Progenitor cell of endocrine pancreas (in vitro differentiated cells): ENCODE measurements at places on chromosomes 7 and 10.

DNA sequence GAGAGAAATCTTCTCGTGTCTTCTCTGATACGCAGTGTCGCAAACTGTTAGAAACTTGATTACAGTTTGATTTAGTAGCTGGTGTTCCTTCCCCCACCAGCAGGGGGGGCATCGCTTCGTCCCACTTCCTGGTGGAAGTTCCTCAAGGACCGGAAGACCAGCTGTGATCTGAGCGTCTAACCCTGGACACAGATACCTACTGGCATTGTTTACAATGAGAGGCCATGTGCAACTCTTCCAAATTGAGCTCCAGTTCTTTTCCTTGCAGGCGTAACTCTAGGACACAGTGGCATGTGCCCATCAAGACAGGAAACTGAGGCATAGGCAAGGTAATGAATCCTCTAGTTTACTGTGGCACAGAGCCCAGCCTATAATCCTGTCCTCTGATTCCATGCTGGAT, 219.0 kb downstream of the CCDC3 start:
- no peak for DNase-seq

DNA sequence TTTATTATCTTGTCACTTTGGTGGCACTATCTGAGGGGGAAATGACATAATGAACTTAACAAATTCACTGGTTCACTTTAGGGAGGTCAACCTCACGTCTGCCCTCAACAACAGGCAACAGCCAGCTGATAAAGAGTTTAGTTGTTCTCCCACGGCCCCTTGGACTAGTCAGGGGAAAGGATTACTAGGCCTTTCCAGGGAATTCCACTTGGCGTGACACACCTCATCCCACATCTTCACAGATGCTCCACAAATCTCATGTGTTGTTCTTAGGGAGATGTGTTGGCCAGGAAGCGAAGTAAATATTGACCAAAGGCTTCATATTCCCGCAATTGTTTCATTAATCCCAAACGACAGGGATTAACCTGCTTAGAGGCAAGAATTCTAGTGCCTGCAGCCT, 183.5 kb upstream of the CDCA7L start:
- no peak for DNase-seq

DNA sequence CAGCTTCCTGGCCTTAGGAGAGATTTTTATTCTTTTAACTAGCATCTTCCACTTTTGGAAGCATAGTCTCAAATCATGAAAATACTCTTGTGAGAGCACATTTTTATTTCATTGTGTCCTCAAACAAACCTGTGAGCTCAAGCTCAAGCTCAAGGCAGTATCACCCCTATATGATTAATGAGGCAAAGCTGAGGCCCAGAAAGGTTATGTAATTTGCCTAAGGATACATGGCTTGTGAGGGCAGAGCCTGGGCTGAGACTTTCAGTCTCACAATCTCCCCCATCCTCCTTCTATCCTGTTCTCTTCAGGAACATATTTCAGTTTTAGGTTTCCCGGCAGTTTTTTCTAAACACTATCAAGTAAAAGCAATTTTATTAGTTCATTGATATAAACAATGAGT, 359.5 kb downstream of the PTEN start:
- DNase-seq, result no peak

DNA sequence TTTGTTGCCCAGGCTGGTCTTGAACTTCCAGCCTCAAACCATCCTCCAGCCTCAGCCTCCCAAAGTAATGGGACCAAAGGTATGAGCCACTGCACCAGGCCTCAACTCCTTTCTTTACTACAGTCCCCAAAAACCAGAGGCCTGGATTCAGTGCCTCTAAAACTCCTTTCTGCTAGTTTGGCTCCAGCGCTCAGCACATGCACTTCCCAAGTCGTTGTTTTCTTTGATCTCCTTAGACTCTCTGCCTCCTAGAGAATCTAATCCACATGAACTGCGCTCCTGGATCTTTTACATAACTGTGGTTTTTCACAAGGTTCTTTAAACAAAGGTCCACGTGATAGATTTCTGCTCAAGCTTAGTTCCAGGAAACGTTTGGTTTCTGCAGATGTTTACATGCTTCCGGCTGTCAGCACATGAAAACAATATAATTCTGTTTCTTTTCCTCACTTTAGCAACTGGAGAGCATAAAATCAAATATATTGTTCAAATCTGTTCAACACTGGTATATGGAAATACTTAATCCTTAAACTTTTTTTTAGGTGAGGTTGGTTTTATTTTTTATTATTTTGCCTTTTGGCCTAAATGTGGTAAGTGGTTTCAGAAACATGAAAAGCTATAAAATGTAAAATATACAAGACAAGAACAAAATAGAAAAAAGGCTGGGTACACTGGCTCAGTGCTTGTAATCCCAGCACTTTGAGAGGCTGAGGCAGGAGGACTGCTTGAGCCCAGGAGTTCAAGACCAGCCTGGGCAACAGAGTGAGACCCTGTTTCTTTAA, 270.5 kb upstream of the MKLN1 start:
- DNase-seq, result no peak

DNA sequence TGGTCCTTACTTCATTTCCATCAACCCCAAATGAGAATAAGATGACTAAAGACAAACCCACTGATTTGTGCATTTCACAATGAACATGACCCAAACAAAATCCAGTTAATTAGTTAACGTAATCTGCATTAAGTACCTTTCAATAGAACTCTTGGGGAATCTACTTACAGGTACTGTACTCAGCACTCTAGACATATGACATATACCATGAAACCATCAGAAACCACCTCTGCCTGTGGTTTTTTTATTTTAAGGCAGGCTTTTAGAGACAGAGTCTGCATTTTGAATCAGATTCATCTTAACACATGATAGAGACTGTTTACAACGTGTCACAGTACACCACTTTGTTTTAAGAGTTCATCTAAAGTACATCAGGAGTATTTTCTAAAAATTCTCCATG, 168.4 kb downstream of the BTAF1 start:
- no peak for DNase-seq
